Stimulated activated CD4-positive, alpha-beta T cell treated with anti-CD3 and anti-CD28 coated beads, Interleukin-15, amount 100 ng/mL, for 48 hours (primary cell): ENCODE measurements at places on chromosomes 16 and 17.

DNA sequence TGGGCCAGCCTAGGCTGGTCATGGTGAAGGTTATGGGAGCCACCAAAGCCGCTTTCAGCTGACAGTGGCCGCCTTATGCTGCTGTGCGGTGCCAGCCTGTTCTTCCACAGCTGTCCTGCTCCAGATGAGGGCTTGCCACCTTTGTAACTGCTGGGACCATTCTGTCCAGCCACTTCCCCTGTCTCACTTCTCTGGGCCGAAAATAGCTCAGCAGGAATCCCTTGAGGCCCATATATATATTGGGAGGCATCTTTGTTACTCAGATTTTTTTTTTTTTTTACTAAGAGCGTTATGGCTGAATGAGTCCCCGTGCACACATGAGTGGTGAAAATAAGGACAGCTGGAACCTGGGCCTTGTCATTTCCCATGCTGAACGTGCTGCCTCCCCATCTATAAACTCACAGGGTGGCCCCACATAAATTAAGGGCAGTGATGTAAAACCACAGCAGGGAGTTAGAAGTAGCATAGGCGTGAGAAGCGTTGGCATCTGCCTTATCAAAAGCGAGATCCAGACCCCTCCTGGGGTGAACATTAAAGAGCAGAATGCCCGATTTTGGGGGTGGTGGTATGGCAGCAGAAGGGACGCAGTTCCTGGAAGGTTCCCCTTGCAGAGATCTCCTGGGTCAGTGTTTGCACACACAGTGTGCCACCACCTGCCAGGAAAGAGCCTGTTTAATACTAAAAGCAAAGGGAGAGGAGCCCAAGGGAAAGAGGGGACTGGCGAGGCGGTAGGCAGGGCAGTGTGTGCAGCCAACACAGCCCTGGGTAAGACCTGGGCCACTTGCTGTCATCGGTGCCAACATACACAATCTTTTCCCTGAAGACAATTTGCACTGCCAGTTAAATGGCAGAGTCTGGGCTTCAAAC lies 57.8 kb downstream of the USP43 start:
- DNase-seq, result no peak

GRCh38 chr16:65318138-65318537 lies 196.3 kb upstream of the CDH11 start:
- DNase-seq, result no peak

DNA sequence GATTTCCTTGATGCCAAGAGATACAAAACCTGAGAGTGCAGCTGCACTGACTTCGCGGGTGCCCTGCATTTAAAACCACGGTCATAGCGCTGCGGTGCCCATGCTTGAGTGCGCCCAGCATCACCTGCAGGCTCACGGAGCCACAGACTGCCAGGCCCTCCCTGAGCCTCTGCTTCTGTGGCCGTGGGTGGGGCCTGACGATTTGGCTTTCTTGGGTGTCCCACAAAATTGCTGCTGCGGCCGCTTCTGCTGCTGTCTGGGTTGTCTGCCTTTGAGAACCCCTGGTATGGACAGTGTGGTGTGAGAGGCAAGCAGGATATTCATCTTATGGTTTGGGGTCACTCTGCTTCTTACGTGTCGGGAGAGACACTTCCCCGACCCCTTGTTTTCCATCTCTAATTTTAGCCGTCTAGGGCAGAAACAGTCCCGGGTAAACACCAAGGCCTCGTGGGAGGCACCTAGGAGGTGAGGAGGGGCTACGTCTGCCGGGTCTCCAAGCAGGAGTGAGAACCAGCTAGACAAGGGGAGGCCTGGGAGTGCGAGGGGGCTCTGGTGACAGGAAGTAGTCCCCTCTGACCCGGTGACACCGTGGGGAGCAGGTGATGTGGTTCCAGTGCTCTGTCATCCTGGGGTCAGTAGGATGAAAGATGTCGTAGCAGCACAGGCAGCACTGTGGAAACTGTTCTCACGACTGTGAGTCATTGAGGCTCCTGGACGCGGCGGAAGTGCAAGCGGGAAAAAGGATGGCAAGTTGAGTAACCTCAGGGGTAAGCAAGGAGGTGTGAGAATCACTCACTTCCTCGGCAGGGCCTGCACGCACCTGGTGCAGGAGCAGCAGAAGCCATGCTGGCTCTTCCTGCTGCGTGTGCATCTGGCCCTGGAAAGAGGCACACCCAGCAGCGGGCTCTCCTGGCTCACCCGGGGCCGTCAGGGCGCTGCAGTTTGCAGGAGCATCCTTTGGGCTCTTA lies 176.3 kb downstream of the RPTOR start:
- DNase-seq, result peak; percentile 55

GRCh38 chr17:35235917-35236316 lies 7.0 kb upstream of the SLFN5 start:
- DNase-seq, result no peak

DNA sequence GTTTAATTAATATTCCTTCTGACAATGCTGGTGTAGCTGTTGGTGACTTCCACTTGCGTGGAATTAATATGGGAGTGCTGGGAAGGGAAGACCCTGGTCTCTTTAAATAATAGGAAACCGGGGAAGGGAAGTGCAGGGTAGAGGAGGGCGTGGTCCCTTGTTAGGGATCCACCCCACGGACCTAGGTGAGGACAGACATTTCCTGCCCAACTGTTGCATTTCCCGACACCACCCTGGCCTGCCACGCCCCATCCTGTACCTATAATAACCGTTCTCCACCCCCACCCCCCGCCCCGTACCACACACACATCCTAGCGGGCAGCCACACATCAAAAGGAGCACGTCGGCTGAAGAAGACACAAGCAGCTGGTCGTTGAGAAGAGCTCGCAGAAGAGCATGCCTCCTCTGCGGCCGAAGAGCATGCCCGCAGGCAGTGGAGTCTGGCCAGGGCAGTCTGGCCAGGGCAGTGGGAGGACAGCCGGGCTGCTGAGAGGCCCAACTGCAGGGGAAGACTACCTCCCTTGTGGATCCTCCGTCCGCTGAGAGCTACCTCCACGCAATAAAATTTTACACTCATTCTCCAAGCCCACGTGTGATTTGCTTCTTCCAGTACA lies 36.8 kb upstream of the MMD start:
- DNase-seq, result no peak

DNA sequence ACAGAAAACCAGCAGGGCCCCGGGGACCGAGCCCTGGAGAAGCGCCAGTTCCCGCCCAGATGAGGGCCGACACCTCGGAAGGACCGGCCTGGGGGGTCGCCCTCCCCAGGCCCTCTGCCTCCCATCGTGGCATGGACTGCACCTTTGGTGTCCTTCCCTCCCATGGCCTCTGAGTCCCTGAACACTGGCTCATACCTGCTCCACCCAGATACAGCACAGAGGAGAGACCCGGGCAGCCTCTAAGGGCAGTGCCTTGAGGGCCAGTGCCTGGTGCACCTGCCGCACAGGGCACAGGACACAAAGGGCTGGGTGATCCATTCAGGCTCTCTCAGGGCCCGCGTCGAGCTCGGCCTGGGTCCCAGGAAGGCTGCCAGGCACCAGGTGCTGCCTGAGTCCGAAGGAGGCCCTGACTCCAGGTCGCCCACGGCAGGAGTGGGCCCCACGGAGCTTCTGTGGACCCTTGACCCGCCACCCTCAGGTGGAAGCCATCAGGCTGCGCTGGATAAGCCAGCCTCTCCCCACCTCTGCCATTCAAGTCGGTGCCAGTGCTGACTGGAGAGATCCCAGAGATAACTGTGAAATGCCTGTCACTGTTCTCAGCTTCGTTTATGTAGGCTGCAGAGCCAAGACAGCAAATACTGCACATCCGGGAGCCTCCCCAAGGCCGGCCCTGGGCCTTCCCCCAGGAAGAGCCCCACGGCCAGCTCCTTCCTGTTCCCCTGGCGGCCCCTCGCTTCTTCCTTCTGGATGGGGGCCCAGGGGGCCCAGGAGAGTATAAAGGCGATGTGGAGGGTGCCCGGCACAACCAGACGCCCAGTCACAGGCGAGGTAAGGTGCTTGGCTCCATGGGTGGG lies at the start of gene ZG16B:
ZG16B (plus strand) TSS at position 803 of the 854 bp plus-strand sequence. CDS start 139 bp downstream, outside the sequence.
- DNase-seq, result no peak

DNA sequence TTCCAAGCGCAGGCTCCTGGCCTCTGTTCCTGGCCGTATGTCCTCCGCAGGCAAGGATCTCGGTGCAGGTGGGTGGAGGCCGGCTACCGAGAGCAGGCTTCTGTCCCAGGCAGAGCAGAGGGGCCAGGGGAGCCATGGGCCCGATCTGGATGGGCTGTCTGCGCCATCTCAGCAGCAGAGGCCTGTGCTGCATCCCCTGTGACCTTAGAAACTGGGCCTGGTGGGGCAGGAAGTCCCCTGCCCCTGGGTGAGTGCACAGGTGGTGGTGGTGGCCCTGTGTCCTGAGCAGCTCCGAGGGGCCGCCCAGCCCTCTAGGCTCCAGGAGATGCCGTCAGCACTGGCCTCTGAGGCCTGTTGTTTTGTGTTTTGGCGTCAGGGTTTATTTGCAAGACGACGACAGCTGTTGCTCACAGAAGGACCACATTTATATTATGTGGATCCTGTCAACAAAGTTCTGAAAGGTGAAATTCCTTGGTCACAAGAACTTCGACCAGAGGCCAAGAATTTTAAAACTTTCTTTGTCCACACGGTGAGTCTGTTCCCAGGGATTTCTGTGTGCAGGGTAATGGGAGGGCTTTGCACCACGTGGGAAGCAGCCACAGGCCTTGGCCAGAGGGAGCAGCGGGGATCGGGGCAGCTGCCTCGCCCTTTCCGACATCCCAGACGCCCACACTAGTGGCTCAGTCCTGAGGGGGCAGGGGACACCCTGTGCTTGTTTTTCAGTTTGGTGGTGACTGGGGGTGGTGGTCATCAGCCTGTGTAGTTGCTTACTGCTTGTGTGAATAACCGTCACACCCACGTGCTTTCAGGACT lies 59.1 kb downstream of the PDPK1 start:
- DNase-seq, result no peak

DNA sequence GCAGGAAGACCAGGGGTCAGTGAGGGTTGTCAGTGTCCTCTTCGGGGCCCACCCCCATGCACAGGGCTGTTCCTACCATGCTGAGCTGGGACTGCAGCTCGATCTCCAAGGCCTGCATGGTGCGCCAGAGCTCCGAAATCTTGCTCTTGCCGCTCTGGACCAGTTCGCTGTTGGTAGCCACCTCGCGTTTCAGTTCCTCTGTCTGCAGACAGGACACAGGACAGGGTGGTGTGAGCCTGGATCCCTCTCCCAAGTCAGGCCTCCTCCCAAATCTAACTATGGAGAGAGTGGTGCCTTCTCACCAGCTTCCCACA lies 90.9 kb downstream of the GOSR1 start:
- no peak for DNase-seq

- DNase-seq, result peak; percentile 40
Observed at GRCh38 chr17:59427425-59427921, 96.0 kb downstream of the YPEL2 start.

DNA sequence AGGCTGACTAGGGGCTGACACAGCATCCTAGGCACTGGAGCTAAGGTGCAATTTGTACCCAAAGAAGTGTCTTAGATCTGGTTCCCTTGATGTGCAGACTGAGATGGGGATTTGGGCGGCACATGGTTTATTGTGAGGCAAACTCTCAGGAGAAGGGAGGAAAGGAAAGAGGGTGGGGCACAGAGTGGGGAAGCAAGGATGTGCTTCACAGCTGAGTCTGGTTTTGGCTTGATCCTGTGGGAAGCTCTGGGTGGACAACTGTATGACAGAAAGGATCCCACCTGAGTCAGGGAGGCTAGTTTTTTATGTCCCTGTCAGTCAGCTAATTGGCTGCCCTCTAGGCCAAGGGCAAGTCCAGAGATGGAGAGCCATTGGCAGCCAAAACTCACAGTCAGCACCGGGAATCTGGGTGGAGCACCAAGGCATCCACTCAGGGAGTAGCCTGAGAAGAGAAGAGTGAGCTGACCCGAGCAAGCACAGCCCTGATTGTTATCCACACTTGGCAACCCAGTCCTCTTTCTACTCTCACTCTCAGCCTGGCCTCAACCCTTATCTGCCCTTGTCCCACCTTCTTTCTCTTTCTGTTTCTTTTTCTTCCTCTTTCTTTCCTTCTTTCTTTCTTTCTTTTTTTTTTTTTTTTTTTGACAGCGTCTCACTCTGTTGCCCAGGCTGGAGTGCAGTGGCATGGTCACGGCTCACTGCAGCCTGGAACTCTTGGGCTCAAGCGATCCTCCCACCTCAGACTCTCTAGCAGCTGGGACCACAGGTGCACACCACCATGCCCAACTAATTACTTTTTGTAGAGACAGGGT lies 12.0 kb downstream of the ARL4D start:
- no peak for DNase-seq

DNA sequence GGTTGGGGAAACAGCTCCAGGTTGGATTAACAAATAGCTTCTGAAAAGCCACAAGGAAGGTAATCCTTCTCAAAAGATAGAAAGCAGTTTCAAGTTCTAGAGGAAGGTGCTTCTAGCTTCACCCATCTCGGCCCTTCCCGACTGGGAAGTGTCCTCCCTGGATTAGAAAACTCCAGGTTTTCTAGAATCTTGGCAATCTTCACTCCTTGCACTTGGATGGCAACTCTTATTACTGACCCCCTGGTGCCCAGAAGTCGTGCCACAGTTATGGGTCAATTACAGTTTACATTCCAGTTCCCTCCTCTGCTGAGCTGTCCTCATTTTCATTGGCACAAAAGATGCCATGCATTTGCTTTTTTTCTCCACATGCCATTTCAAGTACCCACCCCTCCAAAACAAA lies 65.6 kb downstream of the SMG6 start:
- no peak for DNase-seq

- DNase-seq, result no peak
Observed at GRCh38 chr16:78693496-78693895, 594.0 kb downstream of the WWOX start.

- DNase-seq, result no peak
Observed at GRCh38 chr17:76547642-76548202, 7.9 kb downstream of the PRCD start.

DNA sequence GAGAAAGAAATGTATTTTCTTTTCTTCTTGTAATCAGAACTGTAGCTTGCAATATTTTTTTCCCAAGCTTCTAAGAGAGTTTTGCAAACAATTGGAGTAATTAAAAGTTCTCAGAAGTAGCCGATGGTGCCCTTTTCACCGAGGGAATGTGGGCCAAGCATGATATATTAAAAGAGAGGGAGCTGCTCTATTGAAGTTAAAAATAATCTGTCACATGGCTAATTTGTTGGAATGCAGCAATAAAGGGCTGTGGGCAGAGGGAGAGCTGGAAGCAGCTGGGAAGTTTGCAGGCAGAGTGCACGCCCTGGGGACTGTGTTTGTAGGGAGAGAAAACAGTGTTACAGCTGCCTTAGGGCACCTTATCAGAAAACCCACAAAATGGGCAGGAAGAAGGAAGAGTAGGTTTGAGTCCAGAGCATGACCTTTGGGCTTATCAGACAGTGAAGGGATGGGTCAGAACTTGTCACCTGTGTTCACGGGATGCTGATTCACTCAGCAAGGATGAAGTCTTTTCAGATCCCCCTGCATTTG lies 18.5 kb upstream of the TERF2 start:
- DNase-seq, result no peak

GRCh38 chr16:83967838-83968305 lies at the start of gene NECAB2:
TSS of gene NECAB2 (plus strand) at chr16:83968244. CDS start at chr16:83968649, 405 bp downstream.
- no peak for DNase-seq

GRCh38 chr17:27562777-27563455 lies 68.1 kb upstream of the LGALS9 start:
- no peak for DNase-seq

- DNase-seq, result no peak
Observed at GRCh38 chr17:73681946-73682345, 37.7 kb upstream of the SDK2 start.
